Common myeloid progenitor, CD34-positive (primary cell): ENCODE measurements at places on chromosomes 5 and 9.

DNA sequence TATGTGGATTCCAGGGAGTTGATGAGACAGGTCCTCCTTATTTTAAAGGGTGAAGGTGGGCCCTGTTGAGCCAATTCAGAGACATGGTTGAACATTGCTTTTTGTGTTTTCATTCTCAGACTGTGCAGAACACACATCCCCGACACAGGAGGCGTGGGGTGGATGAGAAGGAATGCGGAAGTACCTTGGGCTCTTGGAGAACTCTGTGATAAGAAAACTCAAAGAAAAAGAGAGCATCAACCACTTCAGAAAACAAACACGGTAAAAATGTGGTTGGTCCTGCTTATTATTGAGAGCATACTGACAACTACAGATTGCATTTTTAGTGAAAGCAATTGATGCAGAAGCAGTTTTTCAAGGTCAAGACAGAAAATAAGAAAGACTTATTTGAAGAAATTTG, 659.8 kb downstream of the IRX1 start:
- no peak for DNase-seq

DNA sequence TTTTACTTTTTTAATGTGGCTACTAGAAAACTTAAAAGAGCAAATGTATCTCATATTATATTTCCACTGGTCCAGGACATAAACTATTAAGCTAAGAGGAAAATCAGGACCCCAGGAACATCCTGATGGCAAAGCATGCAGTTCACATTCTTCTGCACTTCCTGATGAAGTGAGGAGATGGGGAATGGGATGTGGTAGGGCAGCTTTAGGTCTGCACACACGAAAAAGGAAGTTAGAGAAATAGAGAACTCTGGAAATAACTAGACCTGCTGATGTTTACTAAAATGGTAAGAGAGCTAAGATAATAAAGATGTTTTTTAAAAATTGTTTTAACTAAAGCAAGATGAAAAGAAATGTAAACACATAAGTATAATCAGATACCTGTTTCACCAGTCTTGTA, 39.7 kb upstream of the NIPBL start:
- peak; percentile 54 for DNase-seq

- DNase-seq = peak; percentile 34
Observed at GRCh38 chr5:141094481-141095262, at the start of gene PCDHB2. TSS of gene PCDHB2 (plus strand) at chr5:141094615. CDS start at chr5:141094791, 176 bp downstream.

- no peak for DNase-seq
Observed at GRCh38 chr5:55665065-55665464, 47.1 kb downstream of the SLC38A9 start.

DNA sequence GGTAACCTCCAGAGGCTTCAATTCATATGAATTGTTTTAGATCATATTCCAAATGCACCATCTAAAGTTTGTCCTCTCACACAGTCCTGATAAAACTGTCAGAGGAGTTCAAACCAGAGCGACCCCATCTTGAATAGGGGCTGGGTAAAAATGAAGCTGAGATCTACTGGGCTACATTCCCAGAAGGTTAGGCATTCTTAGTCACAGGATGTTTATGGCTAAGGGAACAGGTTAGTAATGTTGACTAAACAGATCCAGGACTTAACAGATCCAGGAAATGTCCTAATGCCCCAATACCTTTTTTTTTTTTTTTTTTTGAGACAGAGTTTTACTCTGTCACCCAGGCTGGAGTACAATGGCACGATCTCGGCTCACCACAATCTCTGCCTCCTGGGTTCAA, 192.6 kb upstream of the PRDM9 start:
- no peak for DNase-seq

DNA sequence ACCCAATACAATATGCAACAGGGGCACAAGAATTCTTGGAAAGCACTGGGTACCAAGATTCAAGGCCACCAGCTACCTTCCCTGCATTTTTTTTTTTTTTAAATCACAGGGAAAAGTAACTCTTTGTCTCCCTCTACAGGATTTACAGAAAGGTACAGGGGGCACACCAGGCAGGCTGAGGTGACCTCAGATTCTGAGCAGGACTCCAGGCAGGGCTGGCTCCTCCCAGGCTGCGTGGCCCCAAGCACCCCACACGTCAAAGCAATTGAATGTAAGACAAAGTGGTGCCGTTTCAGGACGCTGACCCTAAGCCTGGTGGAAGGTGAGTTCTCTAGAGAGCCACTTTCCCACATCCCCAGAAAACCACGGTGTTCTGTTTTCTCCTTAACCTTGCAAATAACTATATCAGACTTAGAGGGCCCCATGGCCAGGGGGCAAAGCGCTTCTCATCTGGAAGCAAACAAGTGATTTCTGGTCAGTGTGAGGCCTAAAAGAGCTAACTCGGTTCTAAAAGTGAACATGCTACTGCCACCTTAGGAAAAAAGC, 222.6 kb downstream of the ROR2 start:
- DNase-seq = peak; percentile 53

DNA sequence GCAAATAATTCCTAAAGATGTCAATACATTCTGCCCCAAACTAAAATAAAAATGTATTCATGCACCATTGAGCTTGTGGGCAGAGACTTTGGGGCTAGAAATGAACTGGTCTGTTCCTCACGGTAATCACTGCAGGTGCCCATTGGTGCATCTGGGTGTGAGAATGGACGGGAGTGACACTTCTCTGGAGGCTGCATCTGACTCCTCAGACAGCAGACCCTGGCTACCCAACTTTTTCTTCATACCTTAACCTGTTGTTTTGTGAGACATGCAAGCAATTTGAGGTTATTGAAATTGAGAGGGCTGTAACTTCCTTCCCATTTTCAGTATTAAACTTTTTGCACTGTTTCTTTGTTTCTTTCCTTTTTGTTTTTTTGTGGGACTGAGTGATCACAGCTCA, 333.4 kb downstream of the ICE1 start:
- DNase-seq = no peak

GRCh38 chr5:150242251-150242894, 47.2 kb downstream of the CAMK2A start:
- no peak for DNase-seq

DNA sequence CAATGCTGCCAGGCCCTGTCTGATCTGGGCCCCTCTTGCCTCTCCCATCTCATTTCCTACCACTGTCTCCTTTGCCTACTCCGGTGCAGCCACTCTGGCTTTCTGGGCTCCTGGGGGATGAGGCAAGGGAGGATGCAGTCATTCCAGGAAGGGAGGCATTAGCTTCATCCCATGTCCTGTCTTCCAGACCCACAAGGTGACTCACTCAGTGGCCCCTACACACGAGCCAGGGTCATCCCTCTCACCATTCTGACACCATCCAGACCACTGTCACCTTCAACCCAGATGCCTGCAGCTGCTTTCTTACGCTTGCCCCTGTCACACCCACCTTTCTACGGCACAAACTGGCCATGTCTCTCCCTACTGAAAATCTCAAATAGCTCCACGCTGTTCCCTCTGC, 19.1 kb downstream of the ACSL6 start:
- no peak for DNase-seq

DNA sequence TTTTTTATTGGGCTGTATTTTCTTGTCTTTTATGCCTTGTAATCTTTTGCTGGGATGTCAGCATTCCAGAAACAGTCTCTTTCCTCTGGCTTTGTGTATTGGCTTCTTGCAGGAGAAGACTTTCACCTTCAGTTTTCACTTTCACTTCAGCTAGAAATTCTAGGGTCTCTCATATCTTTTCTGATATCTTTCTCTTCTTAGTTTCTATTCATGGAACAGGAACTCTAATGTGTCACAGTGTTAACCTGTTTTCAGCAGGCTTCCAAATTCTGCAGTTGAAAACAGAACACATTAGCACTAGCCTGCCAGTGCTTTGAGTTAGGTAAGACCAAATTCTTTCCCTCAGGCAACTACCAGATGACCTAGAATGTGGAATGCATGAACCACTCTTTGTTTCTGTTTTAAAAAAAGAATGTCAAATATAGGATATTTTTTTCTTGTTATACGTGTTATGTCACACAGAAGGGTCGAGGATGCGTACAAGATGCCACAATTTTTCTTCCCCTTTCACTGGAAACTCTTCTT, 164.7 kb downstream of the TUSC1 start:
- no peak for DNase-seq

DNA sequence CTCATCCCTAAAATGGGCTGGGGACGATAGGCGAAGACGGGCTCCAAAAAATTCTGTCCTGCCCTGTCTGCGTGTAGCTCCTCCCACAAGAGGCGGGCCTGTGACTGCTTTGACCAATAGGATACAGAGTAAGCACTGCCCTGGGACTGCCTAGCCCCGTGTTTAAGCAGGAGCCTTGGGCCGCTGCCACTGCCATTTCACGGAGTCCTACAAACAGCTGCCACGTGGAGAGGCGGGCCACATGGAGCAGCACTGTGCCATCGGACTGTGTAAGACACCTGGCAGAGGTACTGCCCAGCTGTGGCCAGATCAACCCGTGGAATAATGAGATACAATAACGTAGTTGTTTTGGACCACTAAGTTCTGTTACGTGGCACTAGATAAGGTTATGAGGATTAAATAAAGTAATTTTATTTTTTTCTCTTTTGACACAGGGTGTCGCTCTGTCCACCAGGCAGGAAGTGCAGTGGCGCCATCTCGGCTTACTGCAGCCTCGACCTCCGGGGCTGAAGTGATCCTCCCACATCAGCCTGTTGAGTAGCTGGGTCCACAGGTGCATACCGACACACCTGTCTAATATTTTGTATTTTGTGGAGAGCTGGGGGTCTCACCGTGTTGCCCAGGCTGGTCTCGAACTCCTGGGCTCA, 87.2 kb downstream of the LMNB1 start:
- DNase-seq = no peak

DNA sequence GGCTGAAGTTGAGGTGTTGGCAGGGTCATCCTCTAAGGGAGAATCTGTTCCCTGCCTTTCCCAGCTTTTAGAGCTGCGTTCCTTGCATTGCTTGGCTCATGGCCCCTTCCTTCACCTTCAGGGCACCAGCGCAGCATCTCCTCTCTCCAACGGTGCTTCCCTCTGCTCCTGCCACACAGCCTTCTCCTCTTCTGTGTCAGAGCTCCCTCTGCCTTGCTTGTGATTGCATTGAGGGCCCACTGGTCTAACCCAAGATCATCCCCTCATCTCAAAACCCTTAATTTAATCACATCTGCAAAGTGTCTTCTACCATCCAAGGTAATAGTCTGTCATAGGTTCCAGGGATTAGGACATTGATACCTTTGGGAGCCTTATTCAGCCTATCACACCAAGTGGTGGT, 205.7 kb upstream of the TBCA start:
- no peak for DNase-seq

- no peak for DNase-seq
Observed at GRCh38 chr5:174363934-174364333, 318.4 kb downstream of the NSG2 start.

- DNase-seq = no peak
Observed at GRCh38 chr5:90479611-90480385, 5.1 kb downstream of the POLR3G start.

DNA sequence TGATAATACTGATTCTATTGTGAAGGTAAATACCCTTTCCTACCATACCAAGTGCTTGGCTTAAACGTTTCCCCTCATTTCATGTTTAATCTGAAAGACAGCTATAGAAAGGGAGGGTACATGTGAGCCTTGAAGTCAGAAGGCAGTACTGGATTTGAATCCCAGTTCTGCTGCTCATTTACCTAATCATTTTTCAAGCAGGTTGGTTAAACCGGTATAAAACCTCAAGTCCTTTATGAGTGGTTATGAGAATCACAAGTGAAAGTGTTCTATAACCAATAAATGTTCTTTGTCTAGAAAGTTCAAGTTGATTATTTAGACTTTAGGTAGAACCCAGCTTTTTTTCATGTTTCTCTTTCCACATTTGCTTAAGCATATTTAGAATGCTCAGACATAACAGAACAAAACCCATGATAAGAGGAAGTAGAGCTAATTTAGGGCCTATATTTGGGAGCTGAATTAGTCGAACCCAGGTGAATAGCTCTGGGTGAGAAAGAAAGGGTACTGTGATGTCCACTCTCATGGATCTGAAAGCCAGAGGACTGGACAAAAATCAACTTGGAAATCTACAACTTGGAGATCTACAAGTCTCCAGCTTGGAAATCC, 29.7 kb upstream of the F2RL2 start:
- no peak for DNase-seq

GRCh38 chr9:82597241-82598203, 465.4 kb downstream of the RASEF start:
- DNase-seq = no peak

DNA sequence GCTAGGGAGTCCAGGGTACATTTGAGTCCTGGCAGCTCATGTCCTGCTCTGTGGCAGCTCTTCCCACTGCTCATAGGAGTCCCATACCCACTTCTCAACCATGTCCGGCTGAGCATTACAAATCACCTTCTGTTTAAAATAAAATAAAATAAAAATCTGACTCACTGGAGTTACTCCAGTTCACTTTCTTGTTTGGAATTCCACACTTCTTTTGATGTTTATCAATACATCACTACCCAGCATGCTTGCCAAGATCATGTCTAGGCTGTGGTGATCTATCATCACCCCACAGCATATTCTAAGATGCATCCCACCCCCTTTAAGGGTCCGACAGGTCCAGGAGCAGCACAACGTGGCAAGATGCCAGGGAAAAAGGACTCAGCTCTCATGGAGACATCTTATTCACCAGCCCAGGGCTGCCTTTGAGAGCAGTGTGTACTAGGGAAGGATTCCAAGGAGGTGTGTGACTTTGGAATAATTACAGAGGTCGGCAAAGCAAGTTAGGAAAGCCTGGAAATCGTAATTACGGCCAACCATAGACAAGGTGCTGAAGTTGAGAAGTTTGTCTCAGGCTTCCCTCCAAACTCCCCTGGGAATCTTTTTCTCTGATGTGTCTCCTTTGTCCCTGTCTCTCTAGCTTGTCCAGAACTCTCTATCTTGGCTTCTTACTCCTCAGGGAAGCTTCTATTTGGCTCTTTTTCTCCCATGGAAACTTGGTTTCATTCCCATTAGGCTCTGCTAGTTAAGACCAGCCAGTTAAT, 111.4 kb upstream of the SLC1A3 start:
- no peak for DNase-seq

DNA sequence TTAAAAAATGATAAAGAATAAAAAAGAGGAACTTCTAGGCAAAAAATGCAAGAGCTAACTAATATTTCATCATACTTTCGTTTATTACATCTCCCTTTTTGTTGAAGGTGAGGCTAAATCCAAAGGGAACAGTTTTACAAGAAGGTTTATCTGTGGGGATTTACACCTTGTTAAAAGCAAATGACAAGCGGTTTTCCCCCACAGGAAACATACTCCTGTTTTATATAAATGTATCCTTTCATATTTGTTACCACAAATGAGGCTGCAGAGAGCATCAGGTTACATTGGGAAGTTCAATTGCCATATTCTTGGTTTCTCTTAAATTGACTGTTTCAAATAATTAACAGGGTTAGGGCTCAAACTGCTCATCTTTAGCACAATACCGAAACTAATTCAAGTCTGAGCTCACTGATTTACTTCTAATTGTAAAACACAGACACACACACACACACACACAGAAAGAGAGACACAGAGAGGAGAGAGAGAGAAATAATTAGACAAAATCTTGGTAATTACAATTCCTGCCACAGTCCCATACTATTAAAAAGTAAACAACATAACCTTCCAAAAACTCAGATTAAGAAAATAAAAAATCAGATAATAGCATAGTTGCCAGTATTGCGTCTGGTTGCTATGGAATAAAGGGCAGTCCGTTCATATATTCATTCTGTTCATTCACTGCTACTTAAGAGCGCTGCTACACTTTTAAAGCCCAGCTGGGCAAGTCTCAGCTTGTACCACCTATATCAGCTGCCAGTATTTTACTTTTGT, 17.1 kb downstream of the RFX3 start:
- peak; percentile 65 for DNase-seq
